ENCODE measurements at places on chromosomes 5 and 9. TPM values are rescaled to one million over a fixed set of nuclear protein-coding genes. Genes with fewer than 3 reads are reported as not detected.

The CSF1R gene
- total RNA-seq: 27.3 TPM

The IFNB1 gene
- total RNA-seq: not detected

DNA sequence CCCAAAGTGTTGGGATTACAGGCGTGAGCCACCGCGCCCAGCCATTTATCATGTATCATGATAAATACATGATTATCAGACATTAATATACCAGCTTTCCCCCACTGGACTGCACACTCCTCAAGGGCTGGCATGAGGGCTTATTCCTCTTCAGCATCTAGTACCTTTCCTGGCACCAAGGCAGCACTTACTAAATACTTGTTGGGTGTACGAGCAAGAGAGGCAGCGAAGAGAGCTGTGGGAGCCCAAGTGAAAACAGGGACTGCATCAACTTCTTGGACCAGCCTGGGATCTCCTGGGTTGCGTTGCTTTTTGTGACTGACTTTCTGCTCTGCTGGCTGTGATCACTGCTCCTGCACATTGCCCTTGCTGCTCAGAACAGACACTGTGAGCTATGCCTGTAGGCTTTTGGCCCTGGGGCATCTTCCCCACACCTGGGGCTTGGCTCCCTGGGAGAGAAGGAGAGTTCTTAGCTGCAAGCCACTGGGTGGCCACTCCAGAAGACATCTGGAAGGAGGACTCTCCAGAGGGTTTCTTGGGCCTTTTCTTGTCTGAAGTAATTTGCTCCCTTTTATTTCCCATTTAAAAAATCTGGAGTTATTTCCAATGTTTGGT lies 224.3 kb downstream of the NR3C1 start:
- no peak for DNase-seq

GRCh38 chr5:54306893-54307292 lies 3.5 kb downstream of the ARL15 start:
- no peak for DNase-seq

DNA sequence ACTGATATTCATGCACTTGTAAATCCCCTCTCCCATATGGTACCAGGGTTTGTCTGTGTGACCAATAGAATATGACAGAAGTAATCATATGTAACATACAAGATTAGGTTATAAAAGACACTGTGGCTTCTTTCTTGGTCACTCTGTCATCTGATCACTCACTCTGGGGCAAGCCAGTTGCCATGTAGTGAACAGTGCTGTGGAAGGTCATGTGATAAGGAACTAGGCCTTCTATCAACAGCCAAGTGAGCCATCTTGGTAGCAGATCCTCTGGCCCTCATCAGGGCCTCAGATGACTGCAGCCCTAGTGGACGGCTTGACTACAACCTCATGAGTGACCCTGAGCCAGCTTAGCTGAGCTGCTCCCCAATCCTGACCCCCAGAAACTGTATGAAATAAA lies 30.0 kb upstream of the MATR3 start:
- DNase-seq: no peak

- DNase-seq: no peak
These were observed 124.3 kb upstream of the NR3C1 start for GRCh38 chr5:143527808-143528207.

DNA sequence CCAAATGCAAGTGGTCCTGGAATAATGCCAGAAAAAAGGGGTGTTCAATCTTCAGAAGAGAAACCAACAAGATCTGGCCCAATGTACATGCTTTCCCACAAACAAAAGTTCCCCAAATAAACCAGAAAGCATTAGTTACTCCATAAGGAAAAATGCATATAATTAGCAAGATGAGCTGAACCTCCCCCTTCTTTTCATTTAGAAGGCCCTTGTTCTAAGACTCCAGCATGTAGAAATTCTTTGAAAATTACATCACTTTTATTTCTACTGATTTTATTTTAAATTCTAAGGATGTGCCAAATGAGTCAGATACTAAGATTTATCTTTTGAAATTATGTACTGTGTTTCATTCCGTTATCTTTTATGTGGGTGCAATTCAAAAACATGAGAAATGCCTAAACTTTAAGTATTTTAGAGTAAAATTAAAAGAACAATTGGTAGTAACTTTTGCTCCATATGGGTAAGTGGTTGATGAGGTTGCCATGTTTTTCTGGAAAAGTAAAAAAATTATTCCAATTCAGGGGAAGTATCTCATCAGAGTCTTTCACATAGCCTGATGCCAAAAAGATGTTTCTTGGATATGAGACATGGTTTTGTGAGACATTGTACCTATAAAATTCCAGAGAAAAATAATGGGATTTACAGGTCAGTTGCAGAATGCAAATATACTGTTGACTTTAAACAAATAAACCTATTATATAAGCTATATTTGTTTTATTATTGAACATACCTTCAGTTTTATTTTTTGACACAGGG lies 106.5 kb upstream of the CCDC112 start:
- no peak for DNase-seq

DNA sequence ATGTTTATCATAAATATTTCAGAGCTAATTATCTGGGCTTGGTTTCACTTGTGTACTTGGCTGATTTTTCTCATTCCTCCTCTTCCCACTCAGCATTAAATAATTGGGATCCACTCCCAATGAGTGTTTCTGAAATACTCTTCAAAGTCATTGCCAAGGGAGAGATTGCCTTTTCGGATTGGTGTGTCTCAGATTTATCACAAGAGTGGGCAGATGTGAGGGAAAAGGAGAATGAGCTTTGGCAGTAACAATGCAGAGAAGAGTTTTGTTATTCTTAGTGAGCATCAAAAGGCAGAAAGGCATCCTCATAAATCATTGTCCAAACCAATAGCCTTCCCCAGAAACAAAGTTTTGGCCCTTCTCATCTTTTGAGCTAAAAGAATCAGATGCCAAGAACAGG lies 79.2 kb downstream of the SEMA5A start:
- DNase-seq: no peak

- no peak for DNase-seq
These were observed 753.9 kb upstream of the DMAC1 start for GRCh38 chr9:8553444-8553843.

All from lower leg skin (tissue), 4 donors.